ENCODE measurements at places on chromosomes 1 and 21.
A peak's percentile ranks its signal among the peaks of the same experiment; 100 is the strongest.

DNA sequence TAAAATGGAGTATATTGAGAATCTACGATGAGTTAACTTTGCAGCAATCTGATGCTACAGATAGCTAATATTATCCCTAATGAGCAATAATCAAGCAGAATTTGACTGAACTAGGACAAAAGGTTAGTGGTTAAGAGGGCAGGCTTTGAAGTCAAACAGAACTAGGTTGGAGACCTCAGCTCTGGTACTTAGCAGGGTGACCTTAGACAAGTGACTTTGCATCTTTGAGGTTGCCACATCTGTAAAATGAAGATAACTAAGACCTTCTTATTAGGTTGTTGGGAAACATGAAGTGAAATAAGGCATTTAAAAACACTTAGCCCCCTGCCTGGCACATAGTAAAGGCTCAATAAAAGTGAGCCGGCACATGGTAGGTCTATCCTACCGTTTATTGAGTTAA, 4.3 kb upstream of the FUCA1 start:
- DNase-seq = no peak

- DNase-seq = no peak
These were observed 216.7 kb downstream of the TRABD2B start for GRCh38 chr1:47780469-47780995.

GRCh38 chr1:93995837-93996536, 86.8 kb upstream of the GCLM start:
- DNase-seq = no peak

GRCh38 chr1:27011058-27011764, 1.4 kb downstream of the TENT5B start:
- DNase-seq = peak; percentile 92

DNA sequence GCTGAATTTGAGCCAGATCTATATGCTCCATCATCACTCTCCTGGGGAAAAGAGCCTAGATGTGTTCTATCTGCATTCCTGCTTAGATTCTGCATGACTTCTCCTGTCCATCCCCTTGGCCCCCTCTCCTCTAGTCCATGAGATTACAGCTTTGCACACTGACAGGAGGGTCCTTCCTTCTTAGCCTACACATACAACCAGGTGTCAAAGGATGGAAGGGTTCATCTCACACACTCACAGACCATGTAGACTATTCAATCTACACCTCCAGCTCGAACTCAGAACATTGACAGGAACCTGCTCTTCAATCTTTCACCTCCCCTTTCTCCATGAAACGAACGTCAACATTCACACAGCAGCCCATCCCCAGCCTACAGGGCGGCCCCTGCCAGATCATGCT, 13.8 kb downstream of the C1orf116 start:
- no peak for DNase-seq

DNA sequence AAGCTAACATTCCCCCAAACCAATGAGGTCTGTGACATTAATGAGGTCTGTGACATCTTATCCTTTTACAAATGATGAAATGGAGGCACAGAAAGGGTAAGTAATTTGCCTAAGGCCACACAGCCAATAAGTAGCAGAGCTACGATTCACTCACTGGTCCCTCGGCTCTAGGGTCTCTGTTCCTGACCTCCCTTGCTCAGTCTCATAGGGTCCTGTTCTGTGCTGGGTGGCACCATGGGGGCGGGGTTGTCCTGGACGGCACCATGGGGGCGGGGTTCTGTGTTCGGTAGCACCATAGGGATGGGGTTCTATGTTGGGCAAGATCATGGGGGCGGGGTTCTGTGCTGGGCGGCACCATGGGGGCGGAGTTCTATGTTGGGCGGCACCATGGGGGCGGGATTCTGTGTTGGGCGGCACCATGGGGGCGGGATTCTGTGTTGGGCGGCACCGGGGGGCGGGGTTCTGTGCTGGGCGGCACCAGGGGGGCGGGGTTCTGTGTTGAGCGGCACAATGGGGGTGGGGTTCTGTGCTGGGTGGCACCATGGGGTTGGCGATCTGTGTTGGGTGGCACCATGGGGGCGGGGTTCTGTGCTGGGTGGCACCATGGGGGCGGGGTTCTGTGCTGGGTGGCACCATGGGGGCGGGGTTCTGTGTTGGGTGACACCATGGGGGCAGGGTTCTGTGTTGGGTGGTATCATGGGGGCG, 55.6 kb downstream of the CLSTN1 start:
- DNase-seq = peak; percentile 19

GRCh38 chr1:41752514-41753170, 166.1 kb downstream of the HIVEP3 start:
- no peak for DNase-seq

GRCh38 chr1:170716835-170717429, 53.0 kb downstream of the PRRX1 start:
- DNase-seq = no peak
